ENCODE measurements at places on chromosomes 4 and X.

DNA sequence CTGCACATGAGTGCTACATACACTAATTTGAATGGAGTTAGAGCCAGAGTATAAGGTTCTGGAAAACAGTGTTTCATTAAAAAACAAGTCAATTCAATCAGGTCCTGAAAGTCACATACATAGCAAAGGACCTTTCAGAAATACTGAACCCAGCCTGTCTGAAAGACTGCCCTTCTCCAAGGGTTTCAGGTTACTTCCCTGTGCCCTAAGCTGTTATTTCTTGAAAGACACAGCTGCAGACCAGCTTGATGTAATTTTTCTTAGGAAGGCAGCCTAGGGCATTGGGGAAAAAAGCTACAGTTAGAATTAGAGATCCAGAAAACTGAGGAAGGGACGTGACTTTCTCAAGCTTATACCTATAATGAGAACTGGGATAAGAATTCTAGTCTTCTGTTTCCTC lies 155.9 kb upstream of the MAOA start:
- DNase-seq: no peak

DNA sequence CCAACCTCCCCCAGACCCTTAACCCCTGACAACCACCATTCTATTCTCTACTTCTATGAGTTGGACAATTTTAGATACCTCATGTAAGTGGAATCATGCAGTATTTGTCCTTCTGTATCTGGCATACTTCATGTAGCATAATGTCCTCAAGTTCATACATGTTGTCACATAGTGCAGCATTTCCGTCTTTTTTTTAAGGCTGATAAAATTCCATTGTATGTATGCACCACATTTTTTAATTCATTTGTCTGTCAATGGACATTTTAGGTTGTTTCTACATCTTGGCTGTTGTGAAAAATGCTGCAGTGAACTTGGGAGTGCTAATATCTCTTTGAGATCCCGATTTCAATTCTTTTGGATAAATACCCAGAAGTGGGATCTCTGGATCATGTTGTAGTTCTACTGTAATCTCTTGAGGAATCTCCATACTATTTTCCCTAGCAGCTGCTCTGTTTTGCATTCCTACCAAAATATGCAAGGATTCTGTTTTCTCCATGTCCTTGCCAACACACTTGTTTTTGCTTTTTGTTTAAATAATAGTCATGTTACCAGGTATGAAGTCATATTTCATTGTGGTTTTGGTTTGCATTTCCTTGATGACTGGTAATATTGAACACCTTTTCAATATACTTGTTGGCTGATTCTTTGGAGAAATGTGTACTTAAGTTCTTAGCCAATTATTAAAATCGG lies 48.8 kb upstream of the ADAD1 start:
- DNase-seq: no peak

DNA sequence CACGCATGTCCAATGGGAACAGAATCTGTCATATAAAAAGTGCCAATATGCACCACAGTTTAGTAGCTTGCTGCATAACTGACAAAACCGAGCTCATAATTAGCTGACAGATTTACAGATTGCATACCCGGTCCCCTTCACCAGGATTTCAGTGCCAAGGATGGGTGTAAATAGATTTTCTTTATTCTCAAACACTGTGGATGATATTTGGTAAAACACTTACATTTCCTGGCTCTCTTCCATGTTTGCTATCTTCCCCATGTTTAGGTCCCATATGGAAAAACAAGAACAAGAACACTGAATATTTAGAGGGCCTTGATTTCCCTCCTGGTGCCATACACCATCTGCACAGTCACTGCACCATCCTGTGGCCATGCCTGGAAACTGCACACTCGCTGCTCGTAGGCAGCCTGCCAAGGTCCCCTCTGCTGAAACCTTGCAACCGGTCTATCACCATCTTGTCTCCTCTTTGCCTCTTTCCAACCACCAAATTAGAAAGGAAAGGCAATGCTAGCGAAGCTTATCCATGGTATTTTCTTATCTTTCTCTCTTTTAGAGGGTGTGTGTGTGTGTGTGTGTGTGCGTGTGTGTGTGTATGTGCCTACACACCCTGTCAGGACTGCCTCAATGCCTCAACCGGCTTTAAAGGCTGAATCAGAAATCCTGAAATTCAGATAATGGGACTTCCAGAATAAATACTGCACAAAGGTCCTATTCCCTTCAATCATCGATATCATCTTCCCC lies 124.2 kb upstream of the MBNL3 start:
- peak; percentile 8 for DNase-seq

- DNase-seq: no peak
These were observed 626.3 kb upstream of the INTU start for GRCh38 chr4:127006446-127006877.

GRCh38 chr4:93116624-93117023 lies 711.9 kb upstream of the ATOH1 start:
- DNase-seq: no peak

GRCh38 chr4:174398728-174399127 lies 115.0 kb downstream of the CEP44 start:
- DNase-seq: no peak

GRCh38 chrX:37834937-37835336 lies 12.4 kb downstream of the DYNLT3 start:
- DNase-seq: no peak

DNA sequence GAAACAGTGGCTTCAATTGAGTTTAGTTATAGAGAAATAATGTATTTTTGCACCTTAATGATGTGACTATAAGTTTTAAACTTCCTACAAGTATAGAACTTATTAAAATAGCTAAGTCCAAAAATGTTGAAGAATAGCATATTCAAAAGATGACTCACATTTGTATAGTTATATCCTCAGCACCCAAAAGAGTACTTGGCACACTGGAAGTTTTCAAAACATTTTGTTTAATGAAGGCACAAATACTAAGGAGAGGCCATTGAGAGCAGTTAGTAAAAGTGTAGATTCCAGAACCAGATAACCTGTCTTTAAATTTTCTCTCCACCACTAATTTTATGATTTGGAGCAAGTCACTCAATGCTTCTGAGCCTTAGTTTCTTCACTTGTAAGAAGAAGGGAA lies 226.9 kb upstream of the MID1 start:
- DNase-seq: no peak

DNA sequence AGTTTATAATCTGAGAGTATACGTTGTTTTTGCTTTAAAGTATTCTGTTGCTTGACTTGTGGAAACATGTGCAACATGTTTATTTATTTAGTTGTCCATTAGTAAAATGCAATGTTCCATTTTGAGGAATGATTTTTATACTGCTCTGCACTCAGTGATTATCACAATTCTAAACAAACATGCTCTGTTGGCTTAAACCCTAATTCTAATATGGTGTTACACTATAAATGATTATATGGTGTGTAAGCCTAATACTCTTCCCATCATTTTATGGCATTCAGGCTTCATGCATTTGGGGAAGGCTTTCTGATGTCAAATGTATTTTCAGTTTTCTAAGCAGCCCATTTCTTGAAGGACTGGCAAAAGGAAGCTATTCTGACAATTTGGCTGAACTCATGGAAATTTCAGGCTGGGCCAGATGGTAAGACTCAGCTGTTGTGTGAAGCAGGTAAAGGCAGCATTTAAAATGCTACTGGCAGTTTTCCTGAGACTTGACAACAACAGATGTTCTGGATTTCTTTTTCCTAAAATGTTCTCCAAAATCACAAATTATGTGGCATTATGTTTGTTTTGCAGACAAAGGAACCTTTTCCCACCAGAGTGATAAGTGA lies 336.7 kb upstream of the GNPDA2 start:
- no peak for DNase-seq

DNA sequence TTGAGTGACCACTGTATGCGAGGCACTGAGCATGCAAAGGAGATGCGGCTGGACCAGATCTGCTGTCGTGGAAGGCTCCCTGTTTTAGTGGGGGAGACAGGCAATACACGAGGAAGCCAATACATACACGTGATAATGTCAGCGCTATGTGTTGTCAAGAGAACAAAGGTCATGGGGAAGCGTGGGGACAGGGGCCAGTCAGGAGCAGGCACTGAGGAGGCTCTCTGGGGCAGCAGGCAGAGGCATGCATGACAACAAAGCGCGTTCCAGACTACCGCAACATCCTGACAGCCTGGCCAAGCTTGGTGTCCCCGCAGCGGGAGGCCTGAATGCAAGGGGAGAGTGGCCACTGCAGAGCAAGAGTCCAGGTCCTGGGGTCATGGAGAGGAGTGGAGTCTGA lies 61.9 kb downstream of the DCTD start:
- no peak for DNase-seq

GRCh38 chrX:47992095-47992380 lies 11.8 kb downstream of the ZNF182 start:
- DNase-seq: no peak

GRCh38 chrX:11380187-11380844 lies 87.1 kb downstream of the AMELX start:
- no peak for DNase-seq

- DNase-seq: no peak
These were observed 160.9 kb downstream of the SH2D1A start for GRCh38 chrX:124507246-124507645.

GRCh38 chr4:158125310-158125709 lies 47.5 kb downstream of the GASK1B start:
- no peak for DNase-seq

- no peak for DNase-seq
These were observed 452.3 kb upstream of the ACTRT1 start for GRCh38 chrX:128504496-128504895.

- DNase-seq: no peak
These were observed 1354.3 kb upstream of the DIAPH2 start for GRCh38 chrX:95330292-95330691.

DNA sequence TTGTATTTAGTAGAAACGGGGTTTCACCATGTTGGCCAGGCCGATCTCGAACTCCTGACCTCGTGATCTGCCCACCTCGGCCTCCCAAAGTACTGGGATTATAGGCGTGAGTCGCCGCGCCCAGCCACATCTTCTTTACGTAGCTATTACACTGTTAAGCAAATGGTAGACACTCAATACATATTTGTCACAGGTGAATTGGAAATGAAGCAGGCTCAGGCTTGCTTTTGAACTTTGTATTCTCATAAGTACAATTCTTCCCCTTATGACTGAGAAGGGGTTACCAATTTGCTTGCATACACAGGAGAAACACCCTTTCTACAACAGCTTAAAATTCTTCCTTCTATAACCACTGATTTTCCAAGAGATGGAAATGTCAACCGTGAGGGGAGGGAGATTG lies 787 bp upstream of the SRPX2 start:
- no peak for DNase-seq

- DNase-seq: no peak
These were observed 53.6 kb upstream of the FUNDC1 start for GRCh38 chrX:44596277-44596676.

DNA sequence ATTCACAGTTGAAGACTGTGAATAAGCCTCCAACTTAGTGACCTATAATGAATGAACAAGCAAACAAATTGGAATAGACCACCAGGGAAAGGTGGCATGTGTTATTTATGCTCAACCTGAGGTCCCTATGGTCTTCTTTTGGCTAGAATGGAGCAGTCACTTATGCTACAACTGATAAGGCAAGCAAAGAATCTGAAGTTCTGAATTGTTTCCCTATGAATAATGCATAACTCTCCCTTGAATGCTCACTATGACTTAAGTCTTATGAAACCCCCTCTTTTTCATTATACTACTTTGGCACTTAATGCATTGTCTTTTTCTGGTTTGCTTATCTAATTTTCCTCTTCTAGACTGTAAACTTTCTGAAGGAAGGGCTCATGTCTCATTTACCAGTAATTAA lies 2.6 kb downstream of the GIMD1 start:
- no peak for DNase-seq

DNA sequence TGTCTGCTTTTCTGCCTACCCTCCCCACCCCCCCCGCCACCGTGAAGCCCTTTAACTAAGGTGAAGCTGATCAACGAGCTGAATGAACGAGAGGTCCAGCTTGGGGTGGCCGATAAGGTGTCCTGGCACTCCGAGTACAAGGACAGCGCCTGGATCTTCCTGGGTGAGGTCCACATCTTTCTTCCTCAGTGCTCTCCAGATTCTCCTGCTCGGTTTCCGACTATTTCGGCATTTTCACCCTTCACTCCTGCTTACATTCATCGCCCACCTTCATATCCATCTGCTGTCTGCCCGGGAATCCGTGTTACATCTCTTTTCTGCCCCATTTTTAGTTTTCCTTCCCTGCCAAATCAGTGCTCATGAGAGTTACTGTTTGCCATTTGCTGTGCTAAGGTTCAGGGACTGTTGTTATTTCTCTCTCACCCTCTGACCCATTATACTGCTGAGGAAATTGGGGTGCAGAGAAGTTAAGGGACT lies 459 bp downstream of the RBMX2 start:
- no peak for DNase-seq

DNA sequence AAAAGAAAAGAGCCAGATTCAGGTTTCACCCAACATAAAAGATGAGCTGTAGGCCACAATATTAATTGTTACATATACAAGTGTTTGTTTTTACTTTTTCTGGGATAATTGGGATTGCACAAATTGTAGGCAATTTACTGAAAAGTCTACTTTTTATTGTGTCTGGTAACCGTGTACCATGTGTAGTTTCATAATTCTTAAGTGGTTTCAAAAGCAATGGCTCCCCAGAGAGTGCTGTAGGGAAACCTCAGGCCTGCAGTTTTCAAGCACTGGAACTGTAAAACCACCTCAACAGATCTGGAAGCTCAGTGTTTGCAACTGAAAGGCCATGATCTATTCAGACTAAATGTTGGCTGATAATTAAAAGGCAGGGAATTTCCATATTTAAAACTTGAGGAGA lies 53.9 kb upstream of the MMAA start:
- no peak for DNase-seq

- DNase-seq: no peak
These were observed 330.4 kb downstream of the GBA3 start for GRCh38 chr4:23023121-23023520.

DNA sequence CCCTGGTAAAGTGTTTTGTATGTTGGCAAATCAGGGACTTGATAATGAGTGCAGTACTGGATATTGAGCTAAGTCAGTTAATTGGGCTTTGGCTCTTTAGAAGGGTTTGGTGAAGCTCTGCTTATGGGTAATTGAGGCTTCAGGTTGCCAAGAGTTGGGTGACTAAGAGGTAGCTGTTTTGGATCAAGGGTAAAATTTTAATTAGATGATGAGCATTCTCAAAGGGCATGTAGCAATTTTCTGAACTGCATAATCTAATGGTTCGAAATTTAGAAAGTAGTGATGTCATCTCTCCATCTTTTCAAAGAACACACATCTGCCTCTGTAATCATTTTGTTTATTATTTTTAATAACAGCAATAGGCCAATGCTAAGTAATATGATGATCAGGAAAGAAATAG lies 5.5 kb upstream of the TRIM2 start:
- DNase-seq: no peak

- DNase-seq: no peak
These were observed 3.6 kb upstream of the CXCL1 start for GRCh38 chr4:73865431-73866096.

DNA sequence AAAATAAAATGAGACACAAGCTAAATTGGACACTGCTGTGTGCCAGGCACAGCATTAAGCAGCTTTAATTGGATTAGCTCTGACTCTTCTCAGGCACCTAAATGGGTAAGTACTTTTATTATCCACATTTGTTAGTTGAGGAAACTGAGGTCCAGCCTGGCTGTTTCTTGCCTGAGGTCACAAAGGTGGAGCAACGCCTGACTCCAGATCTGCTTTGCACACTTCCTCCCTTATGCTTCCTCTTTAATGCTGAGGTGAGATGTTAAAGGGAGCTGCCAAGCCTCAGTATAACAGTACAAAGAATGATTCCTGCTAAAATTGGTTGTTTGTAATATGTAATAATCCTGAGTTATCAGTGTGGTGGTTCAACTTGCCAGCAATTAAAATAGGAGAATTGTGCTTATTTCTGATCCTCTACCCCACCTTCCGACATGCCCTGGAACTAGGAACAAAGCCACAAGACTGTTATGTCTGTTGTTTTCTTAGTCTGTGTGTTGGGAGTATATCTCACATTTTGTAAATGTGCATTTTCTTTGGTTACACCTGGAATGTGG lies 74.4 kb downstream of the AFF1 start:
- DNase-seq: no peak

Data from CD4-positive, alpha-beta T cell treated with Interleukin-6 at 100 ng/mL for 8 hours (primary cell).